ENCODE measurements at places on chromosomes 2 and 18. TPM values are rescaled to one million over a fixed set of nuclear protein-coding genes. Genes with fewer than 3 reads are reported as not detected.

- DNase-seq, result no peak
Observed at GRCh38 chr2:65092791-65093190, 36.6 kb downstream of the CEP68 start.

Gene DIPK1C
- total RNA-seq, result 3.1 TPM

Gene DCDC2C
- 1.7 TPM for total RNA-seq

Gene CFAP65
- total RNA-seq, result 2.9 TPM
